ENCODE measurements at places on chromosomes 13 and 19. TPM values are rescaled to one million over a fixed set of nuclear protein-coding genes. Genes with fewer than 3 reads are reported as not detected.

- no peak for DNase-seq
These were observed 12.7 kb upstream of the SLC44A2 start for GRCh38 chr19:10612499-10613119.

The KLK2 gene
- not detected for total RNA-seq

- DNase-seq, result peak; percentile 50
These were observed 55.1 kb upstream of the C1QTNF9 start for GRCh38 chr13:24254146-24254841.

DNA sequence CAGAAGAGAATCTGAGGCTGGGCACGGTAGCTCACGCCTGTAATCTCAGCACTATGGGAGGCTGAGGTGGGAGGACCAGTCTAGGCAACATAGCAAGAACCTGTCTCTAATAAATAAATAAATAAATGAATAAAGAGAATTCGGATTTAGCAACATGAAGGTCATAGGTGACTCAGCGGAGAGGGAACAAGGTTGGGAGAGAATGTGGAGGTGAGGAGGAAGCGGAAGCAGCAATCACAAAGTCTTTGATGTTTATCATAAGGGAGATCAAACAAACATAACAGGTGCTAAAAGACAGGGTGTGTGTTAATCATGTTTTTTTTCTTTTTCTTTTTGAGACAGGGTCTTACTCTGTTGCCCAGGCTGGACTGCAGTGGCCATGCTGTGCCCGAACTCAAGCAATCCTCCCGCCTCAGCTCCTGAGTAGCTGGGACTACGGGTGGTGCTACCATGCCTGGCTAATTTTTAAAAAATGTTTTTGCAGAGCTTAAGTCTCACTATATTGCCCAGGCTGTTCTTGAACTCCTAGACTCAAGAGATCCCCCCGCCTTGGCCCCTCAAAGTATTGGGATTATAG, 16.3 kb downstream of the PBX4 start:
- DNase-seq, result peak; percentile 41

GRCh38 chr13:25046985-25047511, 48.9 kb upstream of the PABPC3 start:
- no peak for DNase-seq

The SIGLEC8 gene
- not detected for total RNA-seq

The ZNF296 gene
- 8.6 TPM for total RNA-seq

- DNase-seq, result no peak
These were observed 7.8 kb downstream of the DIAPH3 start for GRCh38 chr13:60155978-60156377.

DNA sequence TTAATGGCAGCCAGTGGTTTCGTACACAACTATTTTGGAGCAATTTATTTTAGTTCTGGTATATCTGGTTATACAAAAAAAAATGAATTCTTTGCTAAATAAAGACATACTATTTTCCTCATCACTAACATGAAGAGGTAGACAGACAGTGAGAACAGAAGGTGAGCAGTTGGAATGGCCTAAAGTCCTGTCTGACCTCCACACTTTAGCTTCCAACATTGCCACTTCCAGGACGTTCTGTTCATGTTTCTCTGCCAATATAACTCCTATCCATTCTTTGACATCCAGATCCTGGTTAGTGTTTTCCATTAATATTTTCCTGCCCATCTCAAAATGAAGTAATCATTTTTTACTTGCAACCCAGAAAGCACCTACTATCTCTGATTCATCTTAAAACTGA, 112.9 kb upstream of the FRY start:
- DNase-seq, result no peak

DNA sequence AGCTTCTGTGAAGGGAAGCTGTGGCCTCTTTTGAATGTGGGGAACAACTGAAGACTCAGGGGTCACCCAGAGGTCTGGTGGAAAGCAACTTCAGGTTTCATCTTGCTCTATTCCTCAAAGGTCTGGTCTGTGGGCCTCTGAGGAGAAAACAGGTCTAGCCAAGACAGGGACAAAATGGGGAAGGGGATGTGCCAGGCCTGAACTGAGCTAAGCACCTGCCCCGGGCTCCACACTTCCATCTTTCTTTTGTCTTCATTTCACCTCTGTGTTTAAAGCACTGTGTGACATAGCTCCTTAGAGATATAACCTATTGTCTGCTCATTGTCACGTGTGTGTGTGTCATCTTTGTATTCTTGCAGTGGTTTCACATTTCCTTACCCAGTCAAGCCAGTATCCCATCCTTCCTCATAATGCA, 19.9 kb upstream of the GDF15 start:
- no peak for DNase-seq
